ENCODE measurements at places on chromosomes 6 and 20.
A peak's percentile ranks its signal among the peaks of the same experiment; 100 is the strongest.

DNA sequence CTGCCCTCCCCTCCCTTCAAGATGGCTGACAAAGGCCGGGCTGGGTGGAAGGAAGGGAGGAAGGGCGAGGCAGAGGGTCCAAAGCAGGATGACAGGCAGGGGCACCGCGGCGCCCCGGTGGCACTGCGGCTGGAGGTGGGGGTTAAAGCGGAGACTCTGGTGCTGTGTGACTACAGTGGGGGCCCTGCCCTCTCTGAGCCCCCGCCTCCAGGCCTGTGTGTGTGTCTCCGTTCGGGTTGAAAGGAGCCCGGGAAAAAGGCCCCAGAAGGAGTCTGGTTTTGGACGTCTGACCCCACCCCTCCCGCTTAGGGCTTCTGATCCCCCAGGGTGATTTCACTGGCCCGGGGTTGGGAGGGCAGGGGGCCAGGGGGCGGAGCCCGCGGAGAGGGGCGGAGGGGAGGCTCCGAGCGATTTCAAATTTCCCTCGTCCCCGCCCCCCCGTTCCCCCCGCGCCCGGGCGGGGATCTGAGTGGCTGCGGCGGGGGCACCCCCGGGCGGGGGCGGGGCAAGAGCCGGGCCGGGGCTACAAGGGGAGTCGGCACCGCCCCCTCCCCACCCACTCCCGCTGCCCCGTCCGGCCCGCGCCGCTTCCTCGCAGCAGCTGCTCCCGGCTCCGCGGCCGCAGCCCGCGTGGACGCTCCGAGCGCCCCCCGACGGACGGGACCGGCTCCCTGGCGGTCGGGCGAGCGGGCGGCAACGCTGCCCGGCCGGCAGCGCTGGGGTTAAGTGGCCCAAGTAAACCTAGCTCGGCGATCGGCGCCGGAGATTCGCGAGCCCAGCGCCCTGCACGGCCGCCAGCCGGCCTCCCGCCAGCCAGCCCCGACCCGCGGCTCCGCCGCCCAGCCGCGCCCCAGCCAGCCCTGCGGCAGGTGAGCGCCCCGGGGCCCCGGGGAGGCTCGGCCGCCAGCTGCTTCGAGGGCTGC lies at the start of gene DNMT3B:
DNMT3B (plus strand) TSS at position 555 of the 923 bp plus-strand sequence. CDS start 17,939 bp downstream, outside the sequence.
- peak; percentile 91 for DNase-seq

- DNase-seq = no peak
These were observed 100.0 kb downstream of the CRYBG1 start for GRCh38 chr6:106460481-106460880.

- DNase-seq = no peak
These were observed 1.1 kb downstream of the SLC22A1 start for GRCh38 chr6:160122744-160123143.

GRCh38 chr6:158361961-158362669 lies 49.9 kb downstream of the TULP4 start:
- DNase-seq = no peak

DNA sequence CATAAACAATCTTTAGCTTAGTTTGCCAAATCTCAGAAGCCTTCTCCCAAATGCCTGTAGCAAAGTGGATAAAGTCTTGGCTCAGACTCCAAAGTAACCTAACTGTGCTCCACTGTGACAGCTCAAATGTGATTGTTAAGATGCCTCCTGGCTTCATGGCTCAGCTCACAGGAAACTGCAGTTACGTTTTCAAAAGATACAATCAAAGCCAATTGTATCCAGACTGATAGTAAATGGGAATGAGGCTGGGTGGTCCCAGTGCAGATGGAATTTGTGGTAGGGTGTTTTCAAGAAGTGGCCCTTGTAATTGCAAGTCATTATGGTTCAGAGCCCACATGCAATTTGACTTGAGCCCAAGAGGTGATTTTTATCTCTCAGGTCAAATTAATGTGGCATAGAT lies 151.2 kb upstream of the TAB2 start:
- DNase-seq = no peak

- DNase-seq = no peak
These were observed 6.4 kb downstream of the VNN2 start for GRCh38 chr6:132751306-132751705.

GRCh38 chr6:77492530-77492929 lies 29.2 kb upstream of the HTR1B start:
- no peak for DNase-seq

DNA sequence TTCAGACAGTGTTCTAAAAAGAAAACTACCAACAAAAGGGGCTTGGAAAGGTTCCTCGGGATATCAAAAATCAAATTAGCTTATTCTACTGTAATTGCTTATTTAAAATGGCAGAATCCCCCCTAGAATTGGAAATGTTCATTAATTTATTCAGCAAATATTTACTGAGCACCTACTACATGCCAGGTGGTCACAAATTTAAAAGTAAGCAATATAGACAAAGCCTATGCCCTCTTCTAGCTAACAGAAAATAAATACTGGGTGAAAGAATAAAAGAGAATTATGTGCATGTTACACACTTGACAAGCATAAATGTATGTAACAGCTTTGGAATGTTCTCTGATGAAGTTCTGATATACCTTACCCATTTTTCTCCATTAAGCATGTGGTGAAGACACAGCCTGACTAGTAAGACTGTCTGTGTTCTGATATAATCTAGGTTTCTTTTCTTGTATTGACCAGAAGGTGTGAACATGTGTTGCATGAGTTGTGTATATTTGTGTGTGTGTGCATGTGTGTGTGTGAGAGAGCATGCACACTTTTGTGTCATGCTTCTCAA lies 606.7 kb upstream of the CITED2 start:
- DNase-seq = no peak

DNA sequence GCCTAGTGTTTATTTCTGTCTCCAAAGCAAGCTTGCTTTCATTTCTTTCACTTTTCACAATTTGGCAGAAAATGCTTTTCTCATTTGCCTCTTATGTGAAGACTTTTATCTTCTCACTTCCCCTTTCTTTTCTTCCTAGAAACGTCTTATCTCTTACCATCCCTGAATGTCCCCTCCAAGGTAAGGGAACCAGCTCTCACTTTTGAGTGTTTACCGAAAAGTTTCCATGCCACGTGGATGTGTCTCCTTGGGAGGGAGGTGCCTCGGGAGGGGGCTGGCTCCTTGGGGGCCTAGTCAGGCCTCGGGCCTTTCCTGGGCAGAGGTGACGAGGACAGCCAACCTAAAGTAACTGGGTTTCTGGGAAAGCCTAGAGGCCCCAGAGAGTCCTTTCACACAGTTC lies 127.4 kb downstream of the CD24 start:
- no peak for DNase-seq

GRCh38 chr6:73180076-73180738 lies 45.1 kb downstream of the KHDC1L start:
- no peak for DNase-seq

GRCh38 chr20:59017493-59018231 lies 1.6 kb upstream of the TUBB1 start:
- peak; percentile 53 for DNase-seq

DNA sequence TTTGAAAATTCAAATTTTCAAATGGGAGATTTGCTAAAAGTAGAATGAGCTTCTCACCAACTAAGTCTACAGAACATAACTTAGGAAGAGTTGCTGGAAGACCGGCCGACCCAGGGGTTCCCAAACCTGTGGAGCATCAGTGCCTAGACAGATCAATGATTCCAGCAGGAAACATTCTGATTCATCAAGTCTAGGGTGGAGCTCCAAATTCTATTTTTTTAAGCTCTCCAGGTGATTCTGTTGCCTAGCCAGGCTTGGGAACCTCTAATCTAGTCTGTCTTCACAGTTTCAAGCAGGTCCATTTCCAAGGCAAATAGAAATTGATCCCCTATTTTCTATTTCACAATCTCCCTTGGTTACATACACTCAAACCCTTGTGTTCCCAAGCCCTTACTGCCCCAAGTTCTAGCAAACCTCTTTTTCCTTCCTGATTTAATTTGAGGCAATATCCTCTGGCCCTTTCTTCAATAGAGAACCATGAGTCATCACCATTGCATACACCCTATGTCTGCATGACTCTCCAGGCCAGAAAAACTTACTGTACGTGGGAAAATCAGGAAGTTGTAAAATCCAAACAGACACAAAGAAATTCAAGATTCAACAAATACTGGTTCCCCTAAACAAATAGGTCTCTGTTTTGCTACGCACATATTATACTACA lies 8.9 kb downstream of the ATXN1 start:
- DNase-seq = no peak

DNA sequence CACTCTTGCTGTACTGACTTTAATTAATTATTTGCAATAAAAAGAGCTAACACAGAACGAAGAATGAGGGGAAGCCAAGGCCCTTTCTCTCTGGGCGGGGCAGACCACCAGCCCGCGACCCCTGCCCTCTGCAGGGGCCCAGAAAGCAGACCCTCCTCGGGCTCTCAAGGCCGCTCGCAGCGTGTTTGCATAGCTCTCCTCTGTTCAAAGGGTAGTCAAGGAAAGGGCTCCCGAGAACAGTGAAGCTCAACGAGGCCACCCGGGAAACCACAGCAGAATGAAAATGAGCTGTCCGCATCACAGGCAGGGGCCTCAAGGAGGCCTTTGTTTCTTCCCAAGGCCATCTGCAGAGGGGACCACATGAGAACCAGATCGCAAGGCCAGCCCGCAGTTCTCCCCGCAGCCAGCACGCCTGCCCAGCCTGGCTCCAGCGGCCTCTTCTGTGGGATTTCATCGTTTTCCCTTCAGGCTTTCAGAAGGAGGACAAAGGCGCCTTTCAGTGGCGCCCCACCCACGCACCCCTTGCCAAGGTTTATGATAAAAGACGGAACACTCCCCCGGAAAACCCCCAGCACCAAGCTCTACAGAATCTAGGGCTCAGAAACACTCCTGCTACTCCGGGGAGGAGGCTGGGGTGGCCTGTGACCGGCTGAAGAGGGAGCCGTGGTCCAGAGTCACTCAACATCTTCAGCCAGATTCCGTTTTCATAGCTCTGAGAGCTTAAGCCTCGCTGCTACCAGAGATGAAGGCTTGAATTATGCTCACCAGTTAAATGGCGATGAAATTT lies 25.3 kb downstream of the ACSS1 start:
- DNase-seq = no peak

- no peak for DNase-seq
These were observed 89.2 kb downstream of the CD164 start for GRCh38 chr6:109292983-109293586.

DNA sequence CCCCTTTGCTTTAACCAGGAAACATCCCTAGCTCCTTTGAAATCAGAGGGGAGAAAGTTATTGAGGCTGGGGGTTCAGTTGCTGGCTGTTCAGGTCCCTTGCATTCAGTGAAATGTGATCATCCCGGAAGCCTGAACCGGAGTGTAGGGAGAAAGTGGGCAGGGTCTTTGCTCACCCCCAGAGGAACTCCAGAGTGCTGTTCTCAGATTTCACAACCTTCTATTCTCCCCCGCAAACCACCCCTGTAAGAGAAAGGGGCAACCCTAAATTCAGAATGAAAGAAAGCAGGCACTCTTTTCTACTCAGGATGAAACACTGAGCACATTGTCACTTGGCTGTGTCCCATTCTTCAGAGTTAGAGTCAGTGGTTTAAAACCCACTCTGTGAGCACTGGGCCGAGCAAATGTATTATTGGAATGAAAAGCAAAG lies 139.8 kb downstream of the KHDC1L start:
- no peak for DNase-seq

DNA sequence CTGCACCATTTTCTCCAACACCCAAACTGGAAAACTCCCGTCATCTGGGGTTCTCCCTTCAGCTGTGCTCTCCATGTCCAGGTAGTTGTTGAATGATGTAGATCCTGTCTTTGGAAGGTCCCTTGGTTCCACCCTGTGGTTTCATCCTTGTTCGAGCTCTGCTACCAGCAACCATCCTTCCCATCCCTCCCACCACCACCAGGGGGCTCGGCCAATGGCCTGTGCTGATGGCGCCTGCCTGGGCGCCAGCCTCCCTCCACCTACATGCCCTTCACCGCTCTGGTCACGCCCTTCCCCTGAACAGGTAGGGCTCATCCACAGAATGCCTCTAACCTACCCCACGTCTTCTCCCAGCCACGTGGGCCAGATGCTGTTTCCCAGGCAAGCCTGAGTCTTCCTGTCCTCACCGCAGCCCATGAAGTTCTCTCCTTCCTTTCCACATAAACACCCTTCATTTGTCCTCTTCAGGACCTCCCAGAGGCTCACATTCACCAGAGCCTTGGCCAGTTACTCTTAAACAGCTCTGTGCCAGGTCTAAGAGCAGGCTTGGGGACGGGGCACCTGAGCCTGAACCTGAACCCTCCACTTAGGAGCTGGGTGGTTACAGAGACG lies 75.1 kb upstream of the DUSP22 start:
- no peak for DNase-seq

DNA sequence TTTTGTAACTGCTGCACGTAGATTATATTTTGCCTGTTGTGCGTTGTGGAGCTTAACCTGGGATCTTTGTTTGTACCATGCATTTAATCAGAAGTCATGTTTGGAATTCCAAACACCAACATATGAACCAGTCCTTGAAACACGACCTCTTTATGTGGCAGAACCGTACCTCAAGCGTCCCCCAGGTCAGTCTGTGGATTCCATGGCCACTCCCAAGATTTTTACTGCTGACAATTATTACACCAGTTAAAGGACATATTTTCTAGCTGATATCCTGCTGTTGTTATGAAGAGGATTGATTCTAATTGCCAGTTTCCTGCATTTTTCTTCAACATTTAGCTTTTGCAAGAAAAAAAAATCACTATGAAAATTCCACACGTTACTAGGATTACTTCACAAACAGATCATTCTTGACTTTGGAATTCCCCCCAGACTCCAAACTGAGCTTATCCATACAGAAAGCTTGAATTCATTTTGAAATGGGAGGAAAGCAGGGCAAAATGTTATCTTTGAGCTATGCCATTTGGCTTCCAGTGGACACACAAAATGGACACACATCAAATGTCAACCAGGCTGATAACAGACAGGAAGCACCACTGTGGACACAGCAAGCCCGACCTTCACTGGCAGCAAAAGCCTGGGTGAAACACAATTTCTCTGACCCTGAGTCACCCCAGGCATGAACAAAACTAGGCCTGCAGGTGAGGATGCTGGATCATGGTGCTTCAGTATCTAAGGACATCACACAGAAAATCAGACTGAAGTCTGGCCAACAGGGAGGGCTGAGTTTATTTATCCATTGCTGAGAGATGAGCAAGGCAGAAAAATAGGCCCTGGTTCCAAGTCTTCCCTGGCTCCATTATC lies 542.9 kb upstream of the JAG1 start:
- no peak for DNase-seq

GRCh38 chr6:159983641-159984080 lies 14.8 kb downstream of the IGF2R start:
- DNase-seq = no peak

DNA sequence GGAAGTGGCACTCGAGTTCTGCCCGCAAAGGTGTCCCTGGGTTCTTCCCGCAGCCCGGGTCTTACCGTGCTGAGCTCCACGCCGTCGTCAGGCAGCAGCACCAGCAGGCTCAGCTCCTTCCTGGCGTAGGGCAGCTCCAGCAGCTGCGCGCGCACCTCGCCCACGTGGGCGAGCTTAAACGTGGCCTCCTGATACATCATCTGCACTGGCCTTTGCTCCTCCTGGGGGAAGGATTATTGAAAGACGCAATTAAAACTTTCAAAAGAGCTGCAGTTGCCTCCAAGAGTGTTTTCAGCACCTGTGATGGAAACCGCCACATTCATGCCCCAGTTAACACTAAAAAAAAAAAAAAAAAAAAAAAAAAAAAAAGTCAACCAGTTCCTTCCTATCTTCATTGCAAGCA lies 11.3 kb downstream of the SERPINB9 start:
- no peak for DNase-seq

Data from posterior vena cava (tissue), 2 donors.